ENCODE measurements at places on chromosomes 16 and 17. TPM values are rescaled to one million over a fixed set of nuclear protein-coding genes. Genes with fewer than 3 reads are reported as not detected.

DNA sequence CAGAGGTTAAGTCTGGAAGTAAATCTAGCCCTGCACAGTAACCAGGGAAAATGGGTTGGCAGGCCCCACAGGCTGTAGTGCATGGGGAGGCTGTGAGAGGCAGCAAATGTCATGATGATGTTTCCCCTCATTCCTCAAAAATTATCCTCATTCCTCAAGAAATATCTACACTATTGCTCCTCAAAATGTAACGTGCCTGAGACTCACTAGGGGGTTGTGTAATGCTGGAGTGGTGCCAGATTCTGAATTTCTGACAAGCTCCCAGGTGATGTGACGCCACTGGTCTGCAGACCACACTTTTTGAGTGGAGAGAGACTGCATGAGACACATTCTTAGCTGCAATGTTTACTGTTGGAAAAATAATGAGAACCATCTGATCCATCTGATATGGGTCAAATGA, 1.2 kb upstream of the MPP3 start:
- peak; percentile 53 for DNase-seq

DNA sequence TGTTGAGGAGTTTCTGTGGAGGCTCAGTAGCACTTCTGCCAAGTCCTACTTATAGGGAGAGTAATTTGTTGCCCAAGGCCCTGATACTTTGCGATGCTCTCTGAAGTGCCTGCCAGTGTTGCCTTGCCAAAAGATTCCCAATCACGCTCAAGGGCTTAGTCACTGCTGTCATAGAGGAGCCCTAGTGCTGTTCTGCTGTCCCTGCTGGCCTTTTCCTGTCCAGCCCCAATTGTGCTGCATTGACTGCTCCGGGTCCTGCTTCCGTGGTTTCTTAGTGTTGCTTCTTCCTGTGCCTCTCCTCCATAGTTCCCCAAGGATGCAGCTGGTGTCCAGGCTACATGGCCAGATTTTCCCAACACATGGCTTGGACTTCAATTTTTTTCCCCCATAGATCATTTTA, 13.9 kb downstream of the NUP93 start:
- peak; percentile 56 for DNase-seq

DNA sequence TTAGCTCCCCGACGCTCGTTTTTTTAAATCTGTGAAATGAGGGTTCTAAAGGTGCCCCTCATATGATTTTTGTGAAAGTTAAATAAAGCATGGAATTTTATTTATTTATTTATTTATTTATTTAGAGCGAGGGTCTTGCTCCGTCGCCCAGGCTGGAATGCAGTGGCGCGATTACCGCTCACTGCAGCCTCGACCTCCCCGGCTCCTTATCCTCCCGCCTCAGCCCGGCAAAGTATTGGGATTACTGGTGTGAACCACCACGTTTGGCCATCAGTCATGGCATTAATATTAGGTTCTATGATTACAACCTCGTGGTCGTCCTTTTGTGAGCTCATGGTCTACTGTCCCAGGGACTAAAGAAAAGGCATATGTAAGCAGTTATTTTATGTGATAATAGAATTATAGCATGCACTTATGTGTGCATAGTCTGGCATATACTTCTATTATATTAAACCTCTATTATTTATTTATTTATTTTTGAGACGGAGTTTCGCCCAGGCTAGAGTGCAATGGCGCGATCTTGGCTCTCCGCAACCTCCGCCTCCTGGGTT, 557 bp upstream of the LUC7L start:
- no peak for DNase-seq

DNA sequence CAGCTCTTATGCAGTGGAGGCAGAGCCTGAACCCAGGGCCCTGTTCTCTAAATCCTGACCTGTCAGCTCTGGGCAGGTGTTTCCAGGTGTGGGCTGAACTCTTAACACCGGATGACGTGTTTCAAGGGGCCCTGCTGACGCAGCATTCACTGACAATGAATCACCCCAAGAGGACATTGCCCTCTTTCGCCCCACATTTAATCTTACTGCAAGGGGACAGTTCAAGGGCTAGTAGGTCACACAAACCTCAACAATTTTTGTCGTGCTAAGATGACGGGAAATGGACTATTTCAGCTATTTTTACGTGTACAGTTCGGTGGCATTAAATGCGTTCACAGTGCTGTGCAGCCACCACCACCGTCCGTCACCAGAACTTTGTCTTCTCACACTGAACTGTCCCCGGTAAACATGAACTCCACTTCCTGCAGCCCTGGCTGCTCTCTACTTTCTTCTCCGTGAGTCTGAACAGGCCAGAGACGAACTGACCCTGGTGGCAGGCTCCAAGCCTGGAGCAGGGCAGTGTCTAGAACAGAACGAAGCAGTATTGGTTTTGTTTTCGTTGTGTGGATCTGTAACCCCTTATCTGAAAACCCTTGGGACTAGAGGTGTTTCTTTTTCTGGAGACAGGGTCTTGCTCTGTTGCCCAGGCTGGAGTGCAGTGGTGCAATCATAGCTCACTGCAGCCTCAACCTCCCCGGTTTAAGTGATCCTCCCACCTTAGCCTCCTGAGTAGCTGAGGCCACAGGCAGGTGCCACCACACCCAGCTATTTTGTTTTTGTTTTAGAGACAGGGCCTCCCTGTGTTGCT, 88.4 kb upstream of the CIBAR2 start:
- DNase-seq: no peak

Gene SLC25A10
- 4.0 TPM for polyA plus RNA-seq

Gene LMF1
- polyA plus RNA-seq: 9.5 TPM

DNA sequence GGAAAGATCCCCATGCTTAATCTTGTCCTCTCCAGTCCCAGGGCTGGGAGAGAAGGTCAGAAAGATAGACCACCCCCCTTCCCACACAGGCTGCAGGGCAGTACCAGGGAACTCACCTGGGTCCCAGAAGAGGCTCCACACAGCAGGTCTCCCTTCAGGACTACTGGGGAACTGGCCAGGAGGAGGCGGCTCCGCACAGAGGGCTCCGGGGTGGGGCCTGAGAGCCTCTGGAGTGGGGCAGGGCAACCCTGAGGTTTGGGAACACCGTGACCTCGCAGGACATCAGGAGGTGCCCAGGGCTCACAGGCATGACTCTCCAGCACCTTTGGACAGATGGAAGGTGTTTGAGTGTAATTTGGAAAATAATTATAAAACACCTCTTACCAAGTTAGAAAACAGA, 11.0 kb downstream of the ABCA3 start:
- DNase-seq: no peak

DNA sequence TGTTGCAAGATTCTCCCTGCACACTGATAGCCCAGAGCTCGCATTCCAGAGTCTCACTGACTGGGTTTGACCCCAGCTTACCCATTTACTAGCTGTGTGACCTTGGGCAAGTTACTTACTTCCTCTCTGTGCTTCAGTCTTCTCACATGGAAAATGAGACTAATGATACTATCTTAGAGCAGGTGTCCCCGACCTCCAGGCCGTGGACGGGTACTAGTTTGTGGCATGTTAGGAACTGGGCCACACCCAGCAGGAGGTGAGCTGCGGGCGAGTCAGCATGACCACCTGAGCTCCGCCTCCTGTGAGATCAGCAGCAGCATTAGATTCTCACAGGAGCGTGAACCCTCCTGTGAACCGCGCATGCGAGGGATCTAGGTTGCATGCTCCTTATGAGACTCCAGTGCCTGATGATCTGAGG, 15.8 kb downstream of the ANKFY1 start:
- no peak for DNase-seq

DNA sequence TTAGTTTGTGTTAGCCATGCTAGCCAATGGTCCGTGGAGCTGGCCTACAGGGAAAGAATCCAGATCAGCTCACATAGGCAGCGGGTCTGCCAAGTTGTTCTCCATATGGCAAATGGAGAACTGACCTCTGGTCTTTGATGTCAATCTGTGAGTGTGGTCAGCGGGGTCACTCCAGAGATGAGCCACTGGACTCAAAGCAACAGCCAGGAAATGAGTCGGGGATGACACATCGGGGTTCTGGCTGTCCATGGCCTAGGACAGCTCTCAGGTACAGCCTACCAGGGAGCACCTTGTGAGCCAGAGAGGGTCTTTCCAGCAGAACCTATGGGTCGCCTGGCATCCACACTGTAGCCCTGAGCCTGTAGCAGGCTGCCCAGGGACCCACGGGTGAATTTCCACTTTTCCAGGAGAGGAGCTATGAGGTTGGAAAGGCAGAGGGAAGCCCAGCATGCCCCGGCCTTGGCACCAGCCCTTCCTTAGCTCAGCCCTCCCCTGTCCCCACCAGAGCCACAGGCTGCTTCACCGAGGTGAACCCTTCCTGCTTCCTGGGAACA, 203.0 kb upstream of the TNRC6C start:
- no peak for DNase-seq

DNA sequence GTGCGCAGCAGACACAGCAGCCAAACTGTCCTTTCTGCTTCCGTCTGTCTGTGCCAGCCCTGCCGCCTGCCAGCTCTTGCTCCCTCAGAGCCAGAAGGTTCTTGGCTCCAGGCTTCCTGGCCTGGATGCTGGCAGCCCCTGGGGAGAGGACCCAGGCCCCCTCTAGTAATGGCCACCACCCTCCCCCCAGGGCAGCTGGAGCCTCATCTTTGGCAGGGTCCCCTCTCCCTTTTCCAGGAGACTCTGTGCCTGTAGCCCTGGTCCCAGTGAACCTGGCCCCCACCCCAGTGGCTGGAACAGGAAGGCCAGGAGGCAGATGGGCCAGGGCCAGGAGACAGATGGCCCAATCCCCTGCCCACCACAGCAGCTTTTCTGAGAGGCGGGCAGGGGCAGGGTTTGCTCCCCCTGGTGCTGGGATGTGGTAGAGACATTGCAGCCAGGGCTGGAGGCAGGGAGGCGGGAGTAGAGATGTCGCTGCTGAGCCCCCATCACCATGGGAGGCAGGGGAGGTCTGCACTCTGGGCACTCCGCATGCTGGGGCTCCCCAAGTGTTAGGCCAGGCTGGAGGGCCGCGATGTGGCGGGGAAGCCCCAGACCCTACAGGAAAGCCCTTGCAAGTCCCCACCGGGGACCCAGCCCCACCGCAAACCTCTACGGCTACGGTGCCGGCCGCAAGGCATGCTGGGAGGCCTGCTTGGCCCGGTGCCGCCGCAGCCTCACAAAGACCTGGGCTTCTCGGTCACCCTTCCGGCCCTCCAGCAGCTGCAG, 16.7 kb downstream of the UNC13D start:
- peak; percentile 73 for DNase-seq

DNA sequence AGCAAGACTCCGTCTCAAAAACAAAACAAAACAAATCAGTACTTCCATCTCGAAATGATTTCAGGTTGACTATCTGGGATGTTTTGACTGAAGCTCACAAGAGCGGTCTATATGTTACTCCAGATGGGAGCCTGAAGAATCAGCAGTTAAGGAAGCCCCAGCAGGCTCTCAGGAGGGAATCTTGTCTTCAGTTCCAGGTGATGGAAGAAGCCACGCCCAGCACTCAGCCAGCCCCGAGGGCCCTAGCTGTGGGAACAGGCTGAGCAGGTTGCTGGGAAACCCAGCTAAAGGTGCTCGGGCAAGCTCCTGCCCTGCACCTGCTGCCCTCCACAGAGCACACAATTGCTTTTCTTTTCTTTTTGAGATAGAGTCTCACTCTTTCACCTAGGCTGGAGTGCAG, 32.4 kb downstream of the WIPI1 start:
- DNase-seq: no peak

DNA sequence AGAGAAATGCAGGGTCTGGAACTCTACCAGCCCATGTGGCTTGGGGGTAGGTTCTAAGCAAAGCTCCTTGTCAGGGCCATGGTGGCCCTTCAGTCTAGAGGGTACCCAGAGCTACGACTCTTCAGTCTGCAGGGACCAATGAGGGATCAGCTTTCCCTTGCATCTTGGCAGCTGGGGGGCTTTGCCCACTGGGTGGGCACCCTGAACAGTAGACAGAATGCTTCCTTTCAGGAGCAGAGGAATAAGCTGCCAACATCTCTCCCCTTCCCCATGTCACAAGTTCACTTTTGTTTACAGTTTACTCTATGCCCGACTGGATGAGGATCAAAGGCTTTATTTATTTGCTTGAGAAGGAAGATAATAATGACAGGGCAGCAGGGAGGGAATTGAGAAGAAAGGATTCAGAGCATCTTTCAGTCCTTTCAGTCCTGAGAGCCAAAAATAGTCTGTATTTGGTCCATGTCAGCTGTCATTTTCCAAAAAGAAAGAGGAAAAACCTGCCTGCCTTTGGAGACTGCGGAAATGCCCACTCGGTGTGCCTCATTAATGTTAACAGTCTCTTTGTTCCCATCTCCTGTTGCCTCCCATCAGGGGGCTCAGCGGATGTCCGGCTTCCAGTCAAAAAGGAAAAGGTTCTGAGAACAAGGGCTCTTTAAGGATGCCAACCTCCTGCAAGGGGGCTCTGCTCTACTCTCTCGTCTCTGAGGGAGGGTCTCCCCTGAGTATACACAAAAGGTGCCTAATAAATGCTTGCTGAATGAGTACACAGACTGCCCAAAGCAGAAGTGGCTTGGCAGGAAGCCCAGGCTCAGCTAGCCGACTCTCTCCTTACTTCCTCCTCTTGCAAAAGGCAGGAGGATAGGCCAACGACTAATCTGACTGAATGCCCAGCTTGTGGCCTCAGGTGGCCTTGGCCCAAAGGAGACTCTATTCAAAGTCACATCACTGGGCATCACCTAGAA, 17.1 kb downstream of the TRAF4 start:
- no peak for DNase-seq

Measured in muscle of back (tissue), 13 donors.